Stimulated activated CD4-positive, alpha-beta T cell treated with anti-CD3 and anti-CD28 coated beads, Interleukin-4, amount 100 ng/mL, for 48 hours (primary cell): ENCODE measurements at places on chromosomes 1 and 21.

DNA sequence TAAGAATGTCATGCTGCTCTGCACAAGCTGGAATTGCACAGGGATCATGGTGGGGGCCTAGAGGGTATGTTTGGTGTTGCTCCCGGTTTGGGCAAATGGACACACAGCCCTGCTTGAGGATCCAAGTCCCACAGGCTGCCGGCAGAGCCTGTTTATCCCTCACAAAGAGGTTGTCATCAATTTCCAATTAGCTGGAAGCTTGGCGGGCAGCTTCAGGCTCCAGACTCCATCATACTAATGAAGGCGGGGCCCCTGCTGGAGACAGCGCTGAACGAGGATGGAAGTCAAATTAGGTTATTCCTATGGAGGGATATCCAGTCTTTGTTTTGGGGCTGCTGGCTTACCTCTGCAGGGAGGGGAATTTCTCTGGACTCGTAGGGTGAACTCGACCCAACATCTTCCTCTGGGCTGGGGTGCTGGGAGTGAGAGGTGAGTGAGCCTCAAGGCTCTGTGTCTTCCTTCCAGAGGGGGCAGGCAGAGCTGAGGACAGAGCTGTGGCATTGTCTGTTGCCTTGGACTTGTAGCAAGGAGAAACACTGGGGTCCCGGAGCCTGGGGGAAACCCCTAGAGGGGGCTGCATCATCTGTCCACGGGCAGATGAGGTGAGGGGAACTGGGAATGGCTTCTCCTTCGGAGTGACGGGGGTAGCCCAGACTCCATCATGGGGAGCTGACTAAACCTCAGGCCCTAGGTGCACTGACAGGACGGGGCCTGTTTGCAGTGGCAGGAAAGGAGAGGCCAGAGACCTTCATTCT, 24.9 kb upstream of the PARP1 start:
- DNase-seq = no peak

DNA sequence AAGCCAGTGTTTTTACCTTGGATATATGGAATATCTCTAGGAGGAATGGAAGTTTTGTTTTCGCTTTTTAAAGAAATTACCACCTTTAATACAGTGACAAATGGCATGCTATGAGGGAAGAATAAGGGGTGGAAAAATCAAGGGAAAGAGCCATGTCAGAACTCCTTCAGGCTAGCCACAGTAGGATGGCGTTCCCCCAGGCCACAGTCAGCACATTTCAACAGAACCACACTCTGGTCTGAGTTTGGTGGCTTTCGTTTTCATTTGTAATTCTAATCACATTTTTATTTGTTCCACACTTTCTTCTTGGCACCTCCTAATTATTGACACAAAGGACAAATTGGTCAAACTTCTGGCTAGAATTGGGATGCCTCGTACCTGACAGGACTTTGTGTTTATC, 60.3 kb upstream of the RCOR3 start:
- no peak for DNase-seq

- DNase-seq = no peak
Observed at GRCh38 chr1:184502161-184502560, 115.3 kb downstream of the C1orf21 start.

- no peak for DNase-seq
Observed at GRCh38 chr1:3504151-3504821, 49.8 kb downstream of the ARHGEF16 start.

- no peak for DNase-seq
Observed at GRCh38 chr1:225445639-225446594, 18.1 kb upstream of the LBR start.

DNA sequence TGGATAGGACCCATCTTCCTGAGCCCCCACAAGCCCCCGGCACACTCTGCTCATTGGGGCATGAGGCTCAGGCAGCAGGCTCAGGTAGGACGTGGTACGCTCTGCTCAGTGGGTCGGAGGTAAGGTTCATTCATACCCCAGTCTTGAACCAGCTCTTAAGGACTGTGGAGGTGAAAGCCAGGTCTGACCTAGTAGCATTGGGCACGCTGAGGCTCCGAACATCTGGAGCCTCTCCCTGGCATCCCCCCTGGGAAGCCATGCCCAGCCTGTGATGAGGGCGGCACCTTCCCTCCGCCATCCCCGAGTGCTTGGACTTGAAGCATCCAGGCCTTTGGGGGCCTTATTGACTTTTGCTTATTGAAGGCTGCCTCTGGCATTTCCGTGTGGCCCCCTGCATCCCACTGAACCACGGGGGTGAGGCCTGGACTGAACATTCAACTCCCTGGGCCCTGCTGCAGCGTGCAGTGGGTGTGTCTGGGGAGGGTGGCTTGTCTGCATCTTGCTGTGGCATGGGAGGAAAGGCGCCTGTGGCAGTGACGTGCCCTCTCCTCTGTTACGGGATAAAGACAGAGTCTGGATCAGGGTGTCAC, 50.0 kb downstream of the FAAP20 start:
- no peak for DNase-seq

GRCh38 chr1:48493970-48494769, 22.2 kb upstream of the SPATA6 start:
- no peak for DNase-seq

GRCh38 chr1:99661780-99662179, 15.9 kb downstream of the PALMD start:
- DNase-seq = no peak

GRCh38 chr1:220526294-220526693, 1.6 kb upstream of the MARK1 start:
- no peak for DNase-seq

DNA sequence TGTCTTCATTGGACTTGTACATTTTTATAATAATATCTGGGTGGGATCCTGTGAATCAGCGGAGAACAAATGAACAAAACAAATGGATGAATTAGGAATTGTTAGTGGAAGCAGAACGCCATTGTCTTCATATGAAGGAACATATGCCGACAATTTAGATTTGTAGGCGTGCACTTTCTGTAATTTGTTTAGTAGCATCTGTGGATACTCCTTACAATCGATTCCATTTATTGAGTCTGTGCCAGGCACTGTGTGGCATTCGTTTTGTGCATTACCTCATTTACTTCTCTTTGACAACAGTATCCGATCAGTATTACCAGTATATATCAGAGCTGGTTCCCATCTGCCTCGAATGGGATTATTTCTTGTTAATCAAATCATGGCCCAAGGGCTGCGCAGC, 61.9 kb downstream of the PRDM2 start:
- DNase-seq = no peak

DNA sequence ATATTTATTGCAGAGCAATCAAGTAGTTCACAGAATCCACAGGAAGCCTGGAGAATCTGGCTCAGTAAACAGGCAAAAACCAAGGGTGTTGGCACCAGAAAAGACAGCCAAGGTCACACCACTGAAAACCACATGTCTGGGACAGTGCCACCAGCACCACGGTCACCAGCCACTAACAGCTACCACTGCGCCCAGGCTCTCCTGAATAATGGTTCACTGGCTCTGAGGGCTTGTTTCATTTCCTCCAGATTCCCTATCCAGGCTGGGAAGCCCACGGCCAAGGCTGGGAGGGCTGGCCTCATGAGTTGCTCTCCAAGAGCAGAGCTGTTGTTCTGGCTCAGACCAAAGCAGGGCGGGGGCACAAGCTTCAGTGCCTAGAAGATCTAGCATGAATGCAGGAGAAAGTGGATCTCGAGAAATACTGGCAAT, 54.5 kb upstream of the PTGFRN start:
- DNase-seq = no peak

DNA sequence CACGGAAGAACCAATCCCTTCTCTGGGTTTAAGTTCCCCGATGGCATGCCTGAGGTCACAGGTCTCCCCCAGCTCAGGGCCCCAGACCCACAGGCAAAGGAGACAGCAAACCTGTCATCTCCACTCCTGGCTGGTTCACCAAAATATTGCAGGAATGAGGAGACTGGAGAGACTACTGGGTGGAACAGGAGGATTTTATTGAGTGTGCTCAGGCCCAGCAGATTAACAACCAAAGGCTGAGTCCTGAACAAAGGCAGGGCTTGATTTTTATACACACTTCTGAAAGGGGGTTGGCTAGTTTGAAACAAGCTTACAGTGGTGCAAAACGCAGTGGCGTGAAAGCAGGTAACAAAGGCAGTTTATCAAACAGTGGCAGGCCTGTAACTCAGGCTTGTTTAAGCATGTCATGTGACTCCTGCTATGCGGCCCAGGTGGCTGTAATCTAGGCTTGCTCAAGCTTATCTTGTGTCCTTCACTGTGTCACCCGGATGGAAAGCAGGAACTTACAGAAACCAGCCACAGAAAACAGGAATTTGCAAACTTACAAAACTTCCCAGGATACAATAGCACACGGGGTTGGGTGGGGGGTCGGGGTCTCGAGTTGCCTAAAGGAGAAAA, 27.4 kb upstream of the KCNJ15 start:
- no peak for DNase-seq

DNA sequence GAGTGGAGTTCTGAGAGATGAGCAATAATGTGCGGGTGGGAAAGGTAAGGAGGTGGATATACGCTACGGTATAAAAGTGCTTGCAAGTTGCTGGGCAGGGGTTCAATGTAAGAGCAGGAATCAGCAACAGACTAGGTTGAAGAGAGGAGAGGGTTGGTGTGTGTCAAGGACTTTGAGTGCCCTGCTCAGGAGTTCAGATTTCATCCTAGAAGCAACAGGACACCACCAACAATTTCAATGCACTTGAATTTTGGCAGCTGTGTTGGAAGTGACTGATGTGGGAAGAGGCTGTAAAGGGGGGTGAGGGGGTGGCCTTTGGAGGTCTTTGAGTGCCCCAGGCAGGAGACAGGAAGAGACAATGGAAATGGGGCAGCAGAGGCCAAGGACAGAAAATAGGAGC, 57.3 kb downstream of the RHOU start:
- DNase-seq = no peak

DNA sequence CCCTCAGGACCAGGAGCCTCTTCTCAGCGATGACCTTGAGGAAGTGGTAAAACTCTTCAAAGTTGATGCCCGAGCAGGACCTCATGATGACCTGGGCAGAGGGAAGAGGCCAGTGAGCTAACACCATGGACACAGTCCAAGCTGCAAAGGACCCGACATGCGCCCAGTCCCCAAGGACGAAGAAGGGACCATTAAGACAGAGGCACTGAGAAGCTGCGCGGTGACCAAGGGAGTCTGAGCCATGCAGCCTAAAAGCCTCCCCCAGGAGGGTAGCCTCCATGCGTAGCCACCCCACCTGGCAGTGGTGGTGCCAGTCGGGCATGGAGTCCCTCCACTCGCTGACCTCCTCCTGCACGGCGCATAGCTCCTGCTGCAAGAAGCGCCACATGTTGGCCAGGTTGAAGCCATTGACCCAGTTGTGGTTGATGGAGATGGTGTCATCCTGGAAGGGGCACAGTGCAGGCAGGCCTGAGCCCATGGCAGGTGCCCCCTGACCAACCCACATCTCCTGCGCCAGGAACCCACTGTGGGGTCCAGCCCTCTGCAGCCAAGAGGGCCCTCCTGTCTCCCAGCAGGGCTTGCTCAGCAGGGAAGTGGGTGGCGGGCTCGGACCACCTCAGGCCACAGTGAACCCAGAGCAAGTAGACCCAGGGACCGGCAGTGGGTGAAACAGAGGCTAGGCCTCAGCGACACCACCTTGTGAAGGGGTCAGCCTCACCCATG, 2.4 kb downstream of the JMJD4 start:
- no peak for DNase-seq

DNA sequence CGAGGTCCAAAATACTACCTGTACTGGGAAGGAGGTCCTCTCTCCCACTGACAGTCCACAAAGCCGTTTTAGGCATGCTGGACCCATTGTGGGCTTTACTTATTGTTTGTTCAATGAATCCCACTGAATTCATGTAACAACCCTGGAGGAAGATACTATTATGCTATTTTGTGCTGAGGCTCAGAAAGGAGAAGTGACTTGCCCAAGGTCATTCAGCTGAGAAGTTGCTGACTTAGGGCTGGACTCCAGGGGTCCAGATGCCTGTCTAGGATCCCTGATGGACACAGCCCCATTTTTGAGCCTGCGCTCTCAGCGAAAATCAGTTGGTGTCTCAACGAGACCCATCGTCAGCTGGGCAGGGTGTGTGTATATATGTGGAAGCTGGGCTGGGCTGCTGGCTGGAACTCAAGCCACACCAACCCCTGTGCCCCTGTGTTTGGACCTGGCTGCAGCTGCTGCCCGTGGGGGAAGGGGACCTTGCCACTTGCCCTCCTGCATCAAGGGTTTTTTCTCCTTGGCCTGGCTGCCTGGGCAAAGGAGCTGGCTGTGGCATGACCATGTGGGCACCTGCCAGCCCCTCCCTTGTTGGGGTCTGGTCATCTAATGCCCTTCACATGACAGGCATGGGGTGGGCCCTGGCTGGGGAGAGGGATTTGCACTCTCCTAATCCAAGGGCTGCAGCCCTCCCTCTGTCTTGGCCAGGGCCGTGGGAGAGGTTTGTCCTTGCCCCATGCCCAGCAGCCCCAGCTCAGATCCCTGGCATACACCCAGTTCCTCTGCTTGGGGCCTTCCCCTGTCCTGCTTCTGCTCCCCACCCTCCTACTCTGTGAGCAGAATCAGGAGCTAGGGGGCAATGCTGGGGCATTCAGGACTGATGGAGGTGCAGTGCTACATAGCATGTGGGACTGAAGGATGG, 15.0 kb downstream of the KCNQ4 start:
- DNase-seq = no peak

GRCh38 chr1:59901770-59902388, 24.7 kb downstream of the CYP2J2 start:
- no peak for DNase-seq

GRCh38 chr21:21969211-21969610, 971.0 kb downstream of the NCAM2 start:
- DNase-seq = no peak

DNA sequence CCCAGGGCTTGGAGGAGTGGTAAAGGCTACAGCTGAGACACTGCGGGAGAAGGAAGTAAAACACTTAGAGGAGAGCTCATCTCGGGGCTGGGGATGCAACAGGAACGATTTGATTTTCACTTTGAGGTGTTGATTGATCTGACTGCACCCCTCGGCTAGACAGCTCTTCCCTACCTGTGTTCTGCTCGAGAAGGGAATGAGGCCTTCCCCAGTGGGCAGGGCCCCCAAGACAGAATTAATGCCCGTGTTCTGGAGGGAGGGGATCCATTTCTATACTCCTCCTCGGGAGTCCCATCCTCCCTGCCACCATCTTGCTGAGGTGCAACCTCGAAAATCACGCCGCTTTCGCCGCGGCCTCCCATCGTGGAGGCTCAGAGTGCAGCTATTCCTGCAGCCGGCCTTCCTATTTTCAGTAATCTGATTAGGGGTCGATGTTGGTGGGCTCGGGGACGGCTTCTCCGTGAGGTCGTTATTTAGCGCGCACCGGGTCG, 2.4 kb downstream of the ATP2B4 start:
- no peak for DNase-seq
